Upper lobe of left lung (tissue), 6 donors: ENCODE measurements at places on chromosomes 6 and 20.

DNA sequence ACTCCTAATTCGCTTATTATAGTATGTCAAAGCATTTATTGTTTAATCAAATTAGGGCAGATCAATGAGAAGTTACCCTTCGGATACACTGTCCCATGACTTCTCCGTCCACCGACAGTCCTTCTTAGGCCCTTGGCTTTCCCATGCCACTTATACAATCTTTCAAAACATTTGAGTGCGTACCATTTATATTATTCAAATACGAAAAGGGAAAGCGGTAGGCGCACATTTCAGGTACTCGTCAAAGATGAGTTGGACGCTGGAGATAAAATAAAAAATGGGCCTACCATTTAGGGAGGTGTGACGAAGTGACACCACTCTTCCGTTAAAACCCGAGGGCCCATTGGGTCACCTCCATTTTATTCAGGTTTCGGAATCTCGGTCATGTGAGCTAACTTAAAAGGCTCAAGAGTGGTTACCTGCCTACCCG, 542 bp upstream of the AFG1L start:
- no peaks in the 10 kb centered on the region for H3K27me3 ChIP-seq
- H3K36me3 ChIP-seq, result no peaks in the 10 kb centered on the region
- H3K4me1 ChIP-seq, result peaks cover 10% of the 10 kb centered on the region
- DNase-seq, result no peak

DNA sequence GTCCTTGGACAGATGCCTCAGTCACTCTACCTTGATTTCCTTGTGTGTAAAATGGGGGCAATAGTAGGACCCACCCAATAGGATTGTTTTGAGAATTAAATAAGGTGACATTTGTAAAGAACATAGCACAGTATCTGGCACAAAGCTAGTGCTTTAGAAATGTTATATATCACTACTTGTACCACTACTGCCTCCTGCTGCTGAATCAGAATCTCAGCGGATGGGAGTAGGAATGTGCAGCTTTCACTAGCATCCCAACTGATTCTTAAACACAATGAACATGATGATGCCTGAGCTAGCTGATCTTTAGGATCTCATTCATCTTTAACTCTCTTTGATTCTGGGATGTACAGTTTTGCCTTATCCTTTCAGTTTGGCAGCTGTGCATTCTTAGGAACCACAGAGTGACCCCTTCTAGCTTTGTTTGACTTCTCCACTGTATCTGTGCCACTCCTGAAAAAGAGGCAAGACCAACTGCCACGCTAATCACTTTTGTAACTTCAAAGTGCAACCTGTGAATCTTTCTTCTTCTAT, 7.2 kb downstream of the PBOV1 start:
- no peak overlapping the region for H3K4me3 ChIP-seq
- no peak overlapping the region for H3K27ac ChIP-seq
- H3K27me3 ChIP-seq, result no peaks in the 10 kb centered on the region
- H3K36me3 ChIP-seq, result no peaks in the 10 kb centered on the region
- no peaks in the 10 kb centered on the region for H3K4me1 ChIP-seq

- no peaks in the 10 kb centered on the region for H3K27me3 ChIP-seq
- H3K4me1 ChIP-seq, result peaks cover 17% of the 10 kb centered on the region
These were observed 73.1 kb upstream of the RIPOR2 start for GRCh38 chr6:25008707-25009392.

DNA sequence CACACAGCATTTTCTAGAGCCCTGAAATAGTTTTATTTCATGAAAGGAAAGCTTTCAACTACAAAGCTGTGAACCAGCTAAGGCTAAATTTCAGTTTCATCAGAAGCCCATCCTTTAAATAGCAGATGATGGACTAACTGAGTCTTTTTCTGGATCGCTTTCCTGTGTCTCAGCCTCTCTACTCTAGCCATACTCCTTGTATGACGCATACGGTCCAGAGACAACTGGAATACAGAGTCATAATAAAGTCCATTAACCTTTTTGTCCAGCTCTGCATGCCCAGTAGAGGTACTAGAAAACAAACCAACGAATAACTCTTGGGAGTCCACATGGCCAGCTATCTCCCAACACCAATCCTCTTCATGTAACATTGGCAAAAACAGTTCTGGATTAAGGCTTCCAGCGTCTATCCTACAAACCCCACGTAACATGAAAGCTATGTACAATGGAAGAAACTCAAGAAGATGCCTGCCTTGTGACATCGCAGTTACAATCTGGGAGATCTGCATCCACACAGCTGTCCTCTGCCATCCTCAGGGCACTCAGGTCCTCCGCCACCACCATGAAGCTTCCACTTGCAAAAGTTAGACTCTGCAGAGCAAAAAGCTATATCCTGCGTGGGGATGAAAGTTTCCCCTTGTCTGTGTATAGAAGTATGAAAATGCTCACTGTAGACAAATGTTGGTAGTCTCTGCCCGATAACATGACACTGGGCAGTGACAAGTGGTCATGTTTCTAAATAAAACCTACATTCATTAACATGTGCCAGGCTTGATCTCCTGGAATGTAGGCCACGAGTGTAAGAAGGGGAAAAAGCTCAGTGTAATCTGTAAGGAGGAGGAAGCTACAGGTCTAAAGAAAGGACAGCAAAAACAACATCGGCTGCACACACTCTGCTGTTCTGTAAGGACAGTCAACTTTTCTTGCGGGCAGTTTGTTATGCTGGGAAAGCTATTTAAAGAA, 360.4 kb downstream of the ESR1 start:
- no peak overlapping the region for H3K27ac ChIP-seq
- H3K36me3 ChIP-seq, result peaks cover 48% of the 10 kb centered on the region
- no peaks in the 10 kb centered on the region for H3K27me3 ChIP-seq
- no peak overlapping the region for H3K4me3 ChIP-seq
- DNase-seq, result no peak

- DNase-seq, result no peak
- H3K36me3 ChIP-seq, result no peaks in the 10 kb centered on the region
- no peaks in the 10 kb centered on the region for H3K27me3 ChIP-seq
- no peak overlapping the region for H3K27ac ChIP-seq
- H3K4me3 ChIP-seq, result no peak overlapping the region
These were observed 194.9 kb downstream of the KIF6 start for GRCh38 chr6:39530201-39530759.

DNA sequence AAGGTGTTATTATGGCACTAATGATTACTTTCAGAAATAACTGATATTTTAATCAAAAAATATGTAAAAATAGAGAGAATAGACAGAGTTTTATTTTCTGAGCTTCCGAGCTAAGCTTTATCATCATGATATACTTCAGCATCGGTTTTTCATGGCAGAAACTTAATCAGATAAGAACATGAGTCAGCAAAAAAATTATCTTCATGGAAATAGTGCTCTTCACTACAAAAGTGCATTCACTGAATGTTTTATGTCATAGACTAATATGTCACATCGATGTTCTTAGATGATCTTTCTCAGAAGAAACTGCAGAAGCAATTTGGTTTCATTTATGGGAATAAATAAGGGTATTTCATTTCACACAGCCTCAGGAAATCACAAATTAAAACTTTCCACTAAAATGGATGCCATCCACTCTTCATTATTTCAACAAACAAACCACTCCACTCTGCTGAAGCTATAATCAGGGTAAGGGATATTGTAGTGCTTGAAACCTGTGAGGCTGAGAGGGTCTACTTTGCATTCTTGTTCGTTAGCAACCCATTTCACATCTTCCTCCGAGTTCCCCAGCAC, 10.2 kb upstream of the MAP3K7 start:
- DNase-seq, result no peak
- no peaks in the 10 kb centered on the region for H3K4me1 ChIP-seq
- H3K4me3 ChIP-seq, result no peak overlapping the region

DNA sequence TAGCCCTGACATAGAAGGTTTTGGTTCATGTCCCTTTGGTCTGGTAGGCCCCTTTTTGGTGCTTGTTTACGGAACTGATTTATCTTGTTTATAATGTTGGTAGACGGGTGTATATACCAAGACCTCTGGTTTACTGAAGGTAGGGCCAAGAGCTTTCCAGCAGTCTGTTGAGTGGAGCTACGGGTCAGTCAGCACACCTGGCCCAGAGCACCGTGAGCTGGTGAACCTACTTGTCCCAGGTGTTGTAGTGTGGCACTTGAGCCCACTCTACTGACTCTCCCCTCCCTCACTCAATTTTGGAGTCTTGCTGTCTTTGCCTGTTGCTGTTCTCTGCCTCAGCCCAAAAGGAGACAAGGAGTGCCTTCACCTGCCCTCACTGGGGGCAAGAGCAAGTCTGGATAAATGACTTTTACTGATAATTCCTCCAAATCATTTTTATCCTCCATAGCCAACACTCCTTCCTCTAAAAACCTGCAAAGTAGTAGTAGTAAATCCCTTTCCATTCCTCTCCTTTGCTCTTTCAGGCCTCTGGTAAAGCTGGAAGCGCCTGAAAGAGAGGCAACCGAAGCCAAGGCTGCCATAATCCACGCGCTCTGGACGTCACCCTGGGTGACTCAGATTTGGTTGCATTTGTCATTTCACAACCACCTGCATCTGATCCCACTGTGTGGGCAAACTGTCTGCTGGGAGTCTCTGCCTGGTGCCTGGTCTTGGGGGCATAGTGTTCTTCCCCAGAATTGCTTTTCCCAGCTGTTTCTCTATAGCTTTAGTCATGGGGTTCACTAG, 22.2 kb downstream of the RREB1 start:
- peak; percentile 72 for DNase-seq
- no peaks in the 10 kb centered on the region for H3K36me3 ChIP-seq
- no peaks in the 10 kb centered on the region for H3K27me3 ChIP-seq
- H3K4me3 ChIP-seq, result no peak overlapping the region

DNA sequence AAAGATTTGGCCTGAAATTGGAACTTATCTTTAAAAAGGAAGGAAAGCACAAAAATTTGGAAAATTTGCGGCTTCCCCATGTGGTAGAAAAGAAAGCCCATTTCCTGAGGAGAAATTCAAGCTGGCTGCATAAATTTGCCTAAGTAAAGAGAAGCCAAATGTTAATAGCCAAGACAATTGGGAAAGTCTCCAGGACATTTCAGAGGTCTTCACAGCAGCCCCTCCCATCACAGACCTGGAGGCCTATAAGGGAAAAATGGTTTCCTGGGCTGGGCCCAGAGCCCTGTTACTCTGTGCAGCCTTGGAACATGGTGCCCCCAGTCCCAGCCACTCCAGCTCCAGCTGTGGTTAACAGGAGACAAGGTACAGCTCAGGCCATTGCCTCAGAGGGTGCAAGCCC, 736.5 kb downstream of the HACE1 start:
- no peaks in the 10 kb centered on the region for H3K27me3 ChIP-seq
- no peaks in the 10 kb centered on the region for H3K36me3 ChIP-seq
- no peak for DNase-seq
- H3K4me1 ChIP-seq, result no peaks in the 10 kb centered on the region
- H3K27ac ChIP-seq, result no peak overlapping the region
- no peak overlapping the region for H3K4me3 ChIP-seq

- H3K27ac ChIP-seq, result no peak overlapping the region
- DNase-seq, result no peak
- H3K27me3 ChIP-seq, result no peaks in the 10 kb centered on the region
- H3K4me1 ChIP-seq, result no peaks in the 10 kb centered on the region
These were observed 32.5 kb downstream of the ADGRF1 start for GRCh38 chr6:47009583-47009982.

DNA sequence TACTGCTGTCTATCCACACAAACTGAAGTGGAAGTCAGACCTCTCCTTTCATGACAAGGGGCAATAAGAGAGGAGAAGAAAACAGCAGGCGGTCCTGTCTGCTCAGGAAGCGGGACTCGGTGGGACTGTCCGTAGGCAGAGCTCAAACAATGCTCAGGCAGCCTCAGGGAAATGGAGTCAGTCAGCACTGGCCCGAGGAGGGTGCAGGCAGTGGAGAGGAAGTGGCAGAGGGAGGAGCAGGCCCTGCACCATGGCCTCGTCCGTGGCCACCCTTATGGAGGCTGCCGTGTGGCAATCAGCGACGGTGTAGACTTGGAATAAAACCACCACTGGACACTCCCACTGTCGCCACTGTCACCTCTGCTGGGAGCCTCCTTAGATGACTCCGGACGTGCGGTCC, 19.6 kb downstream of the FOXC1 start:
- peaks cover 20% of the 10 kb centered on the region for H3K4me1 ChIP-seq
- peaks cover 21% of the 10 kb centered on the region for H3K27me3 ChIP-seq
- H3K4me3 ChIP-seq, result no peak overlapping the region
- no peaks in the 10 kb centered on the region for H3K36me3 ChIP-seq

DNA sequence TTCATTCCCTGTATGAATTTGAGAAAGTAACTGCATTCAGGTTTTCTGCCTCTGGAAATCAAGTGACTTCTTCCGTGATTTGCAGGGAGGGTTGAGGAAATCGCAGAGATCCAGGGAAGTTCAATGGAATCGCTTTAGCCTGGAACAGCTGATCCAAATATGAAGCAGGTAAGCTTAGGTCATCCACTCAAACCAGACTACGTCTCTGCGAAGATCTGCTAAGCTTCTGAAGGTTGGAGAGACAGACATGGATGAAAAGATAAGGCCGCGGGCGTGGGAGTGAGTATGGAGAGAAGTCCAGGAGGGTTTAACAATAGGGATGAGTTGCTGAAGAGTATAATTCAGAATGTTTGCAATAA, 34.2 kb upstream of the BTN3A2 start:
- DNase-seq, result no peak
- no peaks in the 10 kb centered on the region for H3K36me3 ChIP-seq
- no peak overlapping the region for H3K4me3 ChIP-seq
- peaks cover 6% of the 10 kb centered on the region for H3K27me3 ChIP-seq
- H3K27ac ChIP-seq, result no peak overlapping the region

GRCh38 chr20:25274891-25275812, 27.3 kb downstream of the PYGB start:
- H3K4me1 ChIP-seq, result no peaks in the 10 kb centered on the region
- H3K27me3 ChIP-seq, result no peaks in the 10 kb centered on the region
- no peak overlapping the region for H3K27ac ChIP-seq
- peak; percentile 67 for DNase-seq

GRCh38 chr6:148851683-148852556, 105.1 kb downstream of the UST start:
- DNase-seq, result no peak
- H3K4me1 ChIP-seq, result peaks cover 4% of the 10 kb centered on the region
- H3K27me3 ChIP-seq, result no peaks in the 10 kb centered on the region
- no peak overlapping the region for H3K27ac ChIP-seq
- H3K4me3 ChIP-seq, result no peak overlapping the region

- H3K4me1 ChIP-seq, result peaks cover 14% of the 10 kb centered on the region
- DNase-seq, result peak; percentile 79
- H3K27ac ChIP-seq, result no peak within 1 kb of the TSS
- H3K4me3 ChIP-seq, result peak within 1 kb of the TSS; percentile 38
- peaks cover 35% of the 10 kb centered on the region for H3K27me3 ChIP-seq
These were observed at the start of gene DLGAP4 for GRCh38 chr20:36305602-36306551. DLGAP4 (plus strand) TSS chr20:36306339; CDS start chr20:36431718, 125,379 bp downstream.

DNA sequence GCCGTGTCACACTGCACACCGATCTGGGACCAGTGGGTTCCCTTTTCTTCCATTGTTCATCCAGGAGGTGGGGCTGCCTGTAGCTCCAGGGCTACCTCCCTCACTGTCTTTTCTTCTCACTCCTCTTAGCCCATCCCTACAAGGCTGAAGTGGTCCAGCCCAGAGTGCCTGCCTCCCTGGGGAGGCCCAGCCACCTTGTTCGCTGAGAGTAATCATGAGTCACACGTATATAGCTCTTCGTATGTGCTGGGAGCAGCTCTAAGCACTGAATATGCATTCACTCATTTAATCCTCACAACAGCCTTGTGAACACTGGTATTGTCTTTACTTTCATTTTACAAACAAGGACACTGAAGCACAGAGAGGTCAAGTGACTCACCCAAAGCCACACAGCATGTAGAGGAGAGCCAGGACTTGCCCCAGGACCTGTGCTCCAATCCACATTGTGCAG, 14.7 kb upstream of the CCDC167 start:
- H3K4me1 ChIP-seq, result peaks cover 10% of the 10 kb centered on the region
- DNase-seq, result no peak
- no peak overlapping the region for H3K27ac ChIP-seq
- no peak overlapping the region for H3K4me3 ChIP-seq
- no peaks in the 10 kb centered on the region for H3K36me3 ChIP-seq
